ENCODE measurements at places on chromosomes 5 and 9.
A peak's percentile ranks its signal among the peaks of the same experiment; 100 is the strongest.

- no peak for DNase-seq
Observed at GRCh38 chr9:89431930-89432725, 65.8 kb downstream of the SEMA4D start.

DNA sequence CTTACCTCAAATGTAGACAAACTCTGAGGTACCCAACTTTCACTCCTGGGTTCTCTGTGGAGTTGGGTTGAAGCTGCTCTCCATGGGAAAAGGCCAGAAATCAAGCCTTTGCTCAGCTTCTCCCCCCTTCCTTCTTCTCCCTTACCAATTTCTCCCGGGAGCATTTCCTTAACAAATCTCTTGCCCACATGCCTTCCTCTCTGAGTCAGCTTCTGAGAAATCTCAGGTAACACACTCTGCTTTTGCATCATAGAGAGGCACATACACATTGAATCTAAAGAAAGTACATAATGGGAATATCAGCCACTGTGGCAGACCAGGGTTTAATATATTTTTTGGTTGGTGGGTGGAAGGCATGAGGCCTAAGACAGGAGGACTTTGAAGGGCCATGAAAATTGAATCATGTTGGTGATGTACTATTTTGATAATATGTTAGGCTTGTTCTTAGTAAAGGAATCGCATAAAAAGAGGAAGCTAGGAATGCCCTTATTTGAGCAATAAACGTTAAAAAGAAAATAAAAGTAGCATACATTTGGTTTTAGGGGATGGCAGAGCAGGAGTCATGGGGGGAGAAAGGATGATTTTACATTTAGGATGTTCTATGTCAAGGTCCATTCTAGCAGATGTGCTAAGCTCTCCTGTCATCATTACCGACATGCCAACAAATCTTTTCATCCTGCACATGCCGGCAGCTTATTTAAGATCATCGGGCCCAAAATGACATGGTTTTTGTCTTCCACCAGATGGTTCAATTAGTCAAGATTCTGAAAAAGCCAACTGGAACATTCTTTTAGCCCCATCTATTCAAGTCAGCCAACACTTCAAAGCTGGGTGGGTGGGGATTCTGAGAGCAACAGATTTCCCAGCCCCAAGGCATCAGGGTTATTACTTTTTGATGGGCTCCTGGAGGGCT is 199.5 kb upstream of the CLINT1 start:
- DNase-seq, result no peak

DNA sequence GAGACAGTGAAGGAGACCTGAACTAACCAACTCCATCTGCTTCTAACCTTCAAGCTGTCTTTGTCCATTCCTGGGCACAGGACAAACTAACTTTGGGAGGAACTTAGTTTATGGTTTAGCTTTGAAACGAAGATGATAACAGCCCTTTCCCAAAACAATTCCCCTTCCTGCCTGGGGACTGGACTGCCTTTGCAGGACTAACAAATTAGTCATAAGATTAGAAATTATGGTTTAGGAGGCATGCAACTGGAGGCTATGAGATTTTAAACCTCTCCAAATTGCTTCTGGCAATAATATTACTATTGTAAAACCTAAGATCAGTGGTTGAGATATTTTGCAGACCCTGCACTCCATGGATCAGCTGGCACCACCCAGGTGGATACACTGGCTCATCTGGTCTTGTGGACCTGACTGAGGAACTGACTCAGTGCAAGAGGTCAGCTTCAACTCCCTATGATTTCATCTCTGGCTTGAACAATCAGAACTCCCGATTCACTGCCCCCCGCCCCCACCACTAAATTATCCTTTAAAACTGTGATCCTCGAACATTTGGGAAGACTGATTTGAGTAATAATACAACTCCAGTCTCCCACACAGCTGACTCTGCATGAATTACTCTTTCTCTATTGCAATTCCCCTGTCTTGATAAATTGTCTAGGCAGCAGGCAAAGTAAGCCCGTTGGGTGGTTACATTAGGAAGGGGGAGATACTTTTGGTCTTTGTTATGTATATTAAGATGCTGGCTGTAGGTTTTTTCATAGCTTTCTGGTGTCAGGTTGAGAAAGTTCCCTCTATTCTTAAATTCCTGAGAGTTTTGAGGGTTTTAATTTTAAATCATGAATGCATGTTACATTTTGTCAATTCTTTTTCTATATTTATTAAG is 213.3 kb downstream of the TSSK1B start:
- no peak for DNase-seq

- DNase-seq, result no peak
Observed at GRCh38 chr5:57937501-57938173, 455.0 kb upstream of the ACTBL2 start.

DNA sequence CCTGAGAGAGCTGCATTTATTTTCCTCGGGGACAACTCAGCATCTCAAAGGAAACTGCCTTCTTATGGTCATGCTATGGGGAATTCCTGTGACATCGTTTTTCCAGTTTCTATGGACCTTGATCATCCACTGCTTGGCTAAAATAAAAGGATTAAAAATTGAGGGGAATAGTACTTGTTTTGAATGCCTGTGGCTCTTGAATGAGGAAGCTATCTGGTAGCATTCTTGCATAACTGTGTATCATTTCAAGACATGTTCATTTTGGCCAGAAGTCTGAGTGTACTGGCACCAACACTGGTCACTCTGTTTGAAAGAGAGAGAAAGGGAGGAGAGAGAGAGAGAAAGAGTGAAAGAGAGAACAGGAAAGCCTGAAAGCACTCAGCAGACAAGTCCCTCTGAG is 116.7 kb downstream of the DOCK2 start:
- no peak for DNase-seq

DNA sequence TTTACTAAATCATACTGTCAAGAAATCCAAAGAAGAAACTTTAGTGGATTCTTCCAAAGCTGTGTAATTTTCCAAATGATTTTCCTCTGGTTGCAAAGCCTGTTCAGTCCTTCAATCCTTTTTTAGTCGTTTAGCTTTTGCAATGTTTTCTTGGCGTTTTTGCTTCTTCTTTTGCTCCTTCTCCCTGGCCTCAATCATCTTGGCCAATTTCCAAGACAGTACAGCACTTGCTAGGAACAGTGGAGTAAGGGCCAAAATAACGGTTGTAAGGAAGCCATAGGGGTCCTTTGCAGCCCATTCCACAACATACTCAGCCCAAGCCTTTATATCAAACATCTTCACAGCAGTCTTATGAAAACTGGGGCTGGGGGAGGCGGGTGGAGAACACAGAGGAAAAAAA is 2.4 kb downstream of the SMIM15 start:
- no peak for DNase-seq

DNA sequence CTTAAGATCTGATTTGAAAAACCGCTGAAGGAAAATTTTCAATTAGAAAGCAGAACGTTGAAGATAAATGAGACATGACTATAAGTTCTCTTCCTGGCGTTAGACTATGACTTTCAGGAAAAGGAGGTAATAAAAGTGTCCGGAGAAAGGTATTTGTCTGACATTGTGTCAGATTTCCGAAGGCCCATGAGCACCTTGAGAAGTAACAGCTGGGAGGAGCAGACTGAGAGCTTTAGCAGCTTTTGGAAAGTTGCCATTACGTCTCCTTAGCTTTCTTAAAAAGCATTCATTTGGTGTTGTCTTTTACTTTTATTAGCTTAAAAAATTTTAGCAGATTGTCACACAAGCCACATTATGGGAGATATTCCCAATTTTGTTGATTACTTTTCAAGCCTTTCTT is 363.5 kb downstream of the NDUFS4 start:
- no peak for DNase-seq

GRCh38 chr5:125295405-125295872 is 549.0 kb upstream of the ZNF608 start:
- DNase-seq, result no peak

GRCh38 chr5:17907094-17907493 is 272.8 kb downstream of the TAF11L14 start:
- no peak for DNase-seq

- DNase-seq, result no peak
Observed at GRCh38 chr9:96495341-96495740, 45.4 kb downstream of the HABP4 start.

DNA sequence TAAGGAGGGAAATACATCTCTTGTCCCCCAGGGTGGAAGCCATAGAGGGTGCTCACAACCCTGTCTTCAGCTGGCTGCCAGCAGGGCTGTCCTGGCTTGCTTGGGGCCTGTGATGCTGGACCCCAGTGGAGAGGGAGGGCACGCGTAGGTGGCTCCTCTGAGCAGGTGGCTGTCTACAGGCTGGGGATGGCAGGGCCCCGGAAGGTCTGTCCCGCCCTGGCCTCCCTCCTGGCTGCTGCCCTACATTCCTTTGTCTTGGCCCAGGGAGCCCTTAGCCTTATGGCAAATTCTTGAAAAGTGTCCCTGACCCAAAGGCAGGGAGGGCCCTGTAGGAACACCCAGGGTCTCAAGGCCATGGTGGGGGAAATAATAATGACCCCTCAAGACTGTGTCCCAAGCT is 224.4 kb downstream of the HSPA4 start:
- no peak for DNase-seq

GRCh38 chr9:132520612-132521011 is 61.8 kb upstream of the BARHL1 start:
- no peak for DNase-seq

- DNase-seq, result peak; percentile 16
Observed at GRCh38 chr5:111072949-111073682, 1.6 kb downstream of the TSLP start.

GRCh38 chr5:138658676-138659075 is 83.5 kb upstream of the HSPA9 start:
- DNase-seq, result no peak

GRCh38 chr5:51487952-51488351 is 104.7 kb downstream of the ISL1 start:
- no peak for DNase-seq

- DNase-seq, result no peak
Observed at GRCh38 chr9:134834217-134834956, 46.2 kb upstream of the FCN2 start.

GRCh38 chr9:71858102-71858798 is 52.7 kb downstream of the ABHD17B start:
- DNase-seq, result no peak

DNA sequence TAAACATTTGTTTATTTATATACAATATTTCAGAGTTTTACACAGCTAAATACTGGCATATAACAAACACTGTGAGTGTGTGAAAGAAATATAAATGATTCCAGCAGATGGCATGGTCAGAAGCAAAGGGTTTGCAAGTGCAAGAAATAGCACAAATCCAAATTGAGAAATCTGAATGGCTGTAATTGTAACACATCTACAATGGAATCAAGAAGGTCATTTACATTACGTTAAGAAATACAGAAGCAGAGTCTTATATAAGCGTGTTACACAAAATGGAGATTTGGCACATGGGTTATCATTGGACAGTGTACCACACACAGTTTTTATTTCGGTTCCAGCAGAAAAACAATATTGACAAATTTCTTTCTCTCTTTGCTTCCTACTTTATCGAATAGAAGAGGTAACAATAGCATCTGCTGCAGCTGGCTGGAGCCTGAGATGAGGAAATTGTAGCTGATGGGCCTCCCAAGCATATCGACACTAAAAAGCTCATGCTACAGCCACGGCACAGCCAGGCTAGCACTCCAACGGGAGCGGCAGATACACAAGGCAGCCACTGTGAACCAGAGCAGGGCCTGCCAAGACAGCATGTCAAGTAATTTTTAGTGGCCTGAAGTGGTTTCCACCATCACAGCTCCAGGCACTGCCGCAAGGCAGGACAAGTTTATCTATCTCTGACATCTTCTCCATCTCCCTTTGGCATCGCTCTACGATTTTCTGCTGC is 564.6 kb upstream of the DMAC1 start:
- no peak for DNase-seq

DNA sequence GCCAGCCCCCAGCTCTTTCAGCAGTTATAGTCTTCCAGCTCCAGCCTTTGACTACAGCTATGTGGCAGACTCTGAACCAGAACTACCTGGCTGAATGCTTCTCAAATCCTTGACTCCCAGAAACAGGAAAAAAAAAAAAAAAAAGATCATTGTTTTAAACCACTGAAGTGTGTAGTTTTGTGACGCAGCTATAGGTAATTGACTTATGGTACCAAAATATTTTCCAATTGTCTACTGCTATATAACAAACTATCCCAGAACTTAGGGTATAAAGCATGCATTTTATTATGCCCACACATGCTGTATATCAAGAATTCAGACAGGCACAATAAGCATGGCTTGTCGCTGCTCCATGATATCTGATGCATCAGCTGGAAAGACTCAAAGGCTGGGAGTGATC is 127.1 kb upstream of the POC5 start:
- no peak for DNase-seq

- DNase-seq, result no peak
Observed at GRCh38 chr5:151614565-151614964, 23.4 kb upstream of the FAT2 start.

GRCh38 chr9:84151236-84151635 is 170.6 kb downstream of the RMI1 start:
- DNase-seq, result no peak

GRCh38 chr5:167653645-167654106 is 637.8 kb upstream of the WWC1 start:
- DNase-seq, result peak; percentile 23

- no peak for DNase-seq
Observed at GRCh38 chr5:95770830-95771708, 39.9 kb downstream of the RHOBTB3 start.

Measured in kidney glomerular epithelial cell (primary cell).